WTC11 (cell line): ENCODE measurements at places on chromosomes 6 and 20. TPM values are rescaled to one million over a fixed set of nuclear protein-coding genes. Genes with fewer than 3 reads are reported as not detected.

The WFDC12 gene
- not detected in 3 replicates for total RNA-seq

DNA sequence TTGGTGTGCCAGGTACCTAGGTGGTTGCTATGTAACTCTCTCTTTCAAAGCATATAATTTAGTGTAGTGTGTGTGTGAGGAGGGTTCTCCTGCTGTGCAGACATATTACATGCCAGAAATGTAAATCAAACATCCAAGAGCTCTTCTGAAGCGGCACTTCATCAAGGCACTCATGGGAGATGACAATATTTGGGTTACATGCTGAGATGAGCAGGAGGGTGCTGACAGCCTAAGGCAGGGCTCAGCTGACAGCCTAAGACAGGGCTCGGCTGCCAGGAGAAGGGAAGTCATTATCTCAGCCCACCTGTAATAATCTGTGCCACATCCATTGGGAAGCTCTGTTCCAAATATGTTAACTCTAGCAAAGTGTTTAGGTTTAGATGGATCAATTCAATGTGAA, 39.1 kb downstream of the ADGRF5 start:
- no peak overlapping the region for H3K4me3 ChIP-seq
- H3K27ac ChIP-seq = no peak overlapping the region
- no peak for DNase-seq
- H3K36me3 ChIP-seq = no peaks in the 10 kb centered on the region

- no peak overlapping the region for H3K4me3 ChIP-seq
- peaks cover 8% of the 10 kb centered on the region for H3K4me1 ChIP-seq
- DNase-seq = peak; percentile 53
- H3K27me3 ChIP-seq = peaks cover 45% of the 10 kb centered on the region
- no peaks in the 10 kb centered on the region for H3K36me3 ChIP-seq
These were observed 126.7 kb downstream of the UNC5CL start for GRCh38 chr6:40912158-40912946.

The TINAG gene
- total RNA-seq = not detected in 3 replicates

The MTRF1L gene
- total RNA-seq = 15.3 to 16.6 TPM (median 15.8 TPM) in 3 replicates

DNA sequence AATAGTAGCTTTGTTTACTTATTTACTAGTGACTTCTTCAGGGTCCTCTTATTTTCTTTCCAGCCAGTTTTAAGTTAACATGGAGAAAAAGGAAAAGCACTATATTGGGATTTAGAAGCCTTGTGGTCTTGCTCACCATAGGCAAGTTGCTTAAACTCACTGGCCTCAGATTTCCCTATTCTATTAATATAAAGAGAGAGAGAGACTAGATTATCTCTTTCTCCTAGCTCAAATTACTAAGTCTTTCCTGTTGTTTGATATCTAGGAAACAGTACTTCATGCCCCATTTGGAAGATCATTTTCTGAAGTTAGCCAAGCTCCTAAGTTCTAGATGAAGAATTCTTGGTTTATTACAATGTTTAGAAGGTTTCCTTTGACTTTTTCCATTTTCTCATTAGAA, 32.5 kb downstream of the CTNNBL1 start:
- H3K4me1 ChIP-seq = peaks cover 37% of the 10 kb centered on the region
- no peak overlapping the region for H3K27ac ChIP-seq
- H3K4me3 ChIP-seq = no peak overlapping the region
- H3K36me3 ChIP-seq = no peaks in the 10 kb centered on the region
- no peaks in the 10 kb centered on the region for H3K27me3 ChIP-seq

The BTN2A1 gene
- total RNA-seq = 9.3 to 9.9 TPM (median 9.5 TPM) in 3 replicates

DNA sequence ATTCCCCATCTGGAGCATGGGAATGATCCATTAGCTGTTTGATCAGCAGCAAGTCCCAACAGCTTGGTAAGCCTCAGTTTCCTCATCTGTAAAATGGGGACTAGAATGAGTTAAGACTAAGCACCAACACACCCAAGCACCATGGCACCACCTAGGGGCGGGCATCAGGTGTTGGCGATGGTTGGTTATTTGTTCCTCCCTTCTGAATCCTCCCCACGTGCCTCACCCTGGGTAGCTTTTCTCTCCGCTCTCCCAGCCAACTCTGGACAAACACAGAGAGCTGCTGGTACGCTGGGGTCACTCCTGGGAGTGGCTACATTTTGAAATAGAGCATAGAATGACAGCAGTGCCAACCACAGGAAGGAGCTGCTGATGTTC, 13.3 kb upstream of the ITPR3 start:
- peaks cover 45% of the 10 kb centered on the region for H3K4me1 ChIP-seq
- H3K4me3 ChIP-seq = no peak overlapping the region
- peaks cover 4% of the 10 kb centered on the region; the same call in 1 of the 2 replicates for H3K36me3 ChIP-seq
- no peaks in the 10 kb centered on the region; the same call in 1 of the 2 replicates for H3K27me3 ChIP-seq
- no peak overlapping the region for H3K27ac ChIP-seq

GRCh38 chr6:2061880-2062279, 183.5 kb downstream of the GMDS start:
- no peaks in the 10 kb centered on the region for H3K27me3 ChIP-seq
- no peak overlapping the region for H3K4me3 ChIP-seq
- 0 out of 2 replicates have a peak, but pooled peaks cover 3% of the 10 kb centered on the region for H3K36me3 ChIP-seq
- no peak overlapping the region for H3K27ac ChIP-seq
- DNase-seq = no peak

DNA sequence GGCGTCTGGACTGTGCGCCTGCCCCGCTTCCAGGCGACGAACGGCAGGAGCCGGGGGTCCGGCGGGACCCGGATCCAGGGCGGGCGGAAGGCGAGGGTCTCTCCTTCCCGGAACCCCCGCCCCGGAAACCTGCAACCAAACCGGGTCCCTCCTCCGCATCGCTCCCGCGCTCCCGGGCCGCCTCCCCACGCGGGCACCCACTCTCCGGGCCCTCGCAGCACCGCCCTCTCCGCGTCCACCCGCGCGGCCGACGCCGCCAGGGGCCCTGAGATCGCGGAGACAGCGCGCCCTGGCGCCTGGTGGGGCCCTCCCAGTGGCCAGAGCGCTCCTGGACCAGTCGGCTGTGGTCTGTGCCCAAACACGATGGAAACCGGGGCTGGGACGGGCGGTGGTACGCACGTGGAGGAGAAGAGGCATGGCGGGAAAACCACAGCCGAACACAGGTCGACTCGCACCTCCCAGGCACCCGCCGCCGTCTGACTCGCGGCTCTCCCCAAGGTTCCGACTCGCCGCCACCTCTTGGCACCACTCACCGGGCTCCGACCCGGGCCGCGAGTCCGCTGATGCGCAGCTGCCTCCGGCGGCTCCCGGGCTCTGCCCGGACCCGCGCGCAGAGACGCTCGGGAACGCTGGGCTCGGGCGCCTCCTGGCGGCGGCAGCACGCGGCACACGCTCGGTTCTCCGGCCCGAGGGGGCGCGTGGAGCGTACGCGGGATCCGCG, 7.9 kb downstream of the NKX2-2 start:
- H3K27ac ChIP-seq = no peak overlapping the region
- H3K36me3 ChIP-seq = peaks cover under 1% of the 10 kb centered on the region; the same call in 1 of the 2 replicates
- H3K4me1 ChIP-seq = peaks cover 39% of the 10 kb centered on the region
- H3K4me3 ChIP-seq = peak overlapping the region; percentile 65
- H3K27me3 ChIP-seq = peaks cover 76% of the 10 kb centered on the region

DNA sequence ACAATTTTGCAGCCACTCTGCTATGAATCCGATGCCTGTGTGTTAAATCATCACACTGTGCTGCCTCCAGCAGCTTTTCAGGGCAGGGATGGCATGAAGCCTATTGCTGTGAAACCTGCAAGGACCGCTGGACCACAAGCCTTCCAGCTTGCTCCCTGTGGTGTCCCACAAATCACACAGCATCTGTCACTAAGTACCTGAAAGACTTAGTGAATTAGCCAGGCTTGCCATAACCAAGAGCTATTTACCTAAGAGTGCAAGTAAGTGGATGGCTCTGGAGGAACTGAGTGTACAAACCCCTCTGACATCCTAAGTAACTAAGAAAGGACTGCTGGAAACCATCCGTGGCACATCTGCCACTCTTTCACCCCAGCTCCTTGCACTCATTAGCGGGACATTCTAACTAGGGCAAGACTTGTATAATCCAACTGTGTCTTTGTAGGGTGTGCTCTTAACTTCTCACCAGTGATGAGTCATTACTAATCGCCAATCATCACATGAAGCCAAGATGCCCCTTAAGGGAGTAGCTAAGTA, 34.7 kb downstream of the FOXQ1 start:
- H3K27me3 ChIP-seq = peaks cover 4% of the 10 kb centered on the region
- peaks cover 38% of the 10 kb centered on the region for H3K4me1 ChIP-seq
- no peak overlapping the region for H3K27ac ChIP-seq
- H3K4me3 ChIP-seq = no peak overlapping the region
- no peak for DNase-seq

- H3K36me3 ChIP-seq = peaks cover 2% of the 10 kb centered on the region; the same call in 1 of the 2 replicates
- no peak overlapping the region for H3K27ac ChIP-seq
- H3K4me1 ChIP-seq = peaks cover 8% of the 10 kb centered on the region
- H3K4me3 ChIP-seq = no peak overlapping the region
- no peak for DNase-seq
These were observed 215.5 kb downstream of the ANKRD60 start for GRCh38 chr20:58012731-58013510.

DNA sequence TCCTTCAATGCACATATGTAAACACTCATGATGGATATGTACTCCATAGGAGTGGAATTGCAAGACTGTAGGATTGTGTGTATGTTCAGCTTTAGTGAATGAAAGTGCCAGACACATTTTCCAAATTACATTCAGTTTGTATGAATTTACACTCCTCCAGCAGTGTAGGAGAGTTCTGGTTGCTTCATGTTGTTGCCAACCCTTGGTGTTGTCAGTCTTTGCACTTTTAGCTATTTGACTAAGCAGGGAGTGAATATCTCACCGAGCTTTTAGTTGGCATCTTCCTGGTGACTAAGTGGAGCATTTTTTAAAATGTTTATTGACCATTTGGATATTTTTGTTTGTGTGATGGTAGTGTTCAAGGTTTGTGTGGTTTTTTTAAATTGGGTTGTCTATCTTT, 23.9 kb downstream of the NKX2-4 start:
- no peak overlapping the region; the same call in 1 of the 2 replicates for H3K27ac ChIP-seq
- H3K4me3 ChIP-seq = no peak overlapping the region
- H3K36me3 ChIP-seq = peaks cover 17% of the 10 kb centered on the region

DNA sequence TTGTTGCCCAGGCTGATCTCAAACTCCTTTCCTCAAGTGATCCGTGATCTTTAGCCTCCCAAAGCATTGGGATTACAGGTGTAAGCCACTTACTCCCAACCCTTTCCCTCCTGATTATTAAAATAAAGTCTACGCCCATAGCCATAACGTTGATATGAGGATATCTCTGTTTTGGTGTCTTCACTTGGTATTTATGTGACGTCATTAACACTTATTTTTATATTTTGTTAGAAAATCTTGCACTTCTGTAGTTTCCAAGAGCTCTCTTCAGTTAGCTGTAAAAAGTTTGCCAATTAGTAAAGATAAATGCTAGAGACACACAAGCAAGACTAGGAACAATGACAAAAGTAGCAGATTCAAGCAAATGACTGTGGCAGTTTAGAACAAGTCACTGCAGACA, 115.6 kb upstream of the HSF2 start:
- no peak overlapping the region for H3K27ac ChIP-seq
- no peaks in the 10 kb centered on the region for H3K36me3 ChIP-seq
- no peak for DNase-seq
- no peaks in the 10 kb centered on the region for H3K27me3 ChIP-seq

- H3K36me3 ChIP-seq = no peaks in the 10 kb centered on the region
- H3K27me3 ChIP-seq = no peaks in the 10 kb centered on the region
- DNase-seq = no peak
- H3K27ac ChIP-seq = no peak overlapping the region
- H3K4me3 ChIP-seq = no peak overlapping the region
These were observed 232.9 kb downstream of the SYNE1 start for GRCh38 chr6:152404086-152404857.

GRCh38 chr6:116397914-116398313, 27.2 kb downstream of the DSE start:
- peaks cover 34% of the 10 kb centered on the region for H3K4me1 ChIP-seq
- H3K27ac ChIP-seq = no peak overlapping the region
- H3K4me3 ChIP-seq = no peak overlapping the region
- no peak for DNase-seq

DNA sequence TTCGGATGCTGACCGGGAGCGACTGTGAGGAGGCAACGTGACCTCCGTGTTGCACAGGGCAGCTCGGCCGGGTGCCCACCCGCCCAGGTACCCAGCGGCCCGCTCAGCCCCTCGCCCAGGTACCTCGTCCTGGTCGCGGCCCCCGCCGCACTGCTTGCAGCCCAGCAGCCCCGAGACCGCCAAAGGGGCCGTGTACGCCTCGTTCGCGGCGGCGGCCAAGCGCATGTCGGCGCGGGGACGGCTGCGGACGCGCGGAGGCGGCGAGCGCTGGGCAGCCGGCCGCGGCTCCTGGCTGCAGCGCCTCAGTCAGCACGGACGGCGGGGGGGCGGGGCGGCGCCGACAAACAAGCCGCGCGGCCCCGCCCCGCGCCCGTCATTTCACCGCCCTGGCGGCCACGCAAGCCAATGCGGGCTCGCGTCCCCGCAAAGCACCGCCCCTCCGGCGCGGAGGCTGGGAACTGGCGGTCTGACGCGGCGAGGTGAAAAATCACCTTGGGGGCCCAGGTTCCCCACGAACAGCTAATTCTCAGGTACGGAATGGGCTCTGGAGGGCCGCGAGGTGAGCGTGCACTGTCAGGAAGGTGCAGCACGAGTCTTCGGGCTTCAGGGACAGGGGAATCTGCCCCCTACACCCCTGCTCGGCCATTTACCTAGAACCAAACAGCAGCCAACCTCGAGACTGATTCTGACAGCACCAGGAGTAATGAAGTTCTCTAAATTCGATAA, 85.2 kb downstream of the SESN1 start:
- peaks cover 37% of the 10 kb centered on the region for H3K4me1 ChIP-seq
- H3K4me3 ChIP-seq = peak overlapping the region; percentile 94

- H3K36me3 ChIP-seq = peaks cover 4% of the 10 kb centered on the region; the same call in 1 of the 2 replicates
- peaks cover 5% of the 10 kb centered on the region; the same call in 1 of the 2 replicates for H3K27me3 ChIP-seq
- H3K4me3 ChIP-seq = no peak overlapping the region
- no peak overlapping the region for H3K27ac ChIP-seq
- no peak for DNase-seq
- peaks cover 24% of the 10 kb centered on the region for H3K4me1 ChIP-seq
These were observed 11.4 kb downstream of the CAPN11 start for GRCh38 chr6:44169886-44170570.

The MEI4 gene
- 0.18 to 0.21 TPM (median 0.20 TPM) in 3 replicates for total RNA-seq
